ENCODE measurements at places on chromosomes 3 and 15.
A peak's percentile ranks its signal among the peaks of the same experiment; 100 is the strongest.

DNA sequence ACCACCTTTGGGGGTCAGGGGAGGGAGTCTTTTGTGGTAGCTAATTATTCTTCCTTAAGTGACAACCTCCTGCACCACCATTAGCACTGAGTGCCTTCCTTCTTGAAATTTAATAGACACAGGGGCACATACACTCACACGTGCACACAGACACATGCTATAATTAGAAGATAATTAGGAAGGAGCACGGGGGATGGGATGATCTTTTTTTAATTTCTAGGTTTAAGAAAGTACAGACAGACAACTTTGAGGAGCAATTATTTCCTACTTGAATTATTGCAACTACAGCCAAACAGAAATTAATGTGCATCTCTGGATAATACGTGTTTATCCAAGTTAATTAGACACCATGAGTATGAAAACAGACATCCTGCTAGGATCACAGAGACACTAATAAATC is 44.8 kb upstream of the GUCA1C start:
- DNase-seq = no peak

DNA sequence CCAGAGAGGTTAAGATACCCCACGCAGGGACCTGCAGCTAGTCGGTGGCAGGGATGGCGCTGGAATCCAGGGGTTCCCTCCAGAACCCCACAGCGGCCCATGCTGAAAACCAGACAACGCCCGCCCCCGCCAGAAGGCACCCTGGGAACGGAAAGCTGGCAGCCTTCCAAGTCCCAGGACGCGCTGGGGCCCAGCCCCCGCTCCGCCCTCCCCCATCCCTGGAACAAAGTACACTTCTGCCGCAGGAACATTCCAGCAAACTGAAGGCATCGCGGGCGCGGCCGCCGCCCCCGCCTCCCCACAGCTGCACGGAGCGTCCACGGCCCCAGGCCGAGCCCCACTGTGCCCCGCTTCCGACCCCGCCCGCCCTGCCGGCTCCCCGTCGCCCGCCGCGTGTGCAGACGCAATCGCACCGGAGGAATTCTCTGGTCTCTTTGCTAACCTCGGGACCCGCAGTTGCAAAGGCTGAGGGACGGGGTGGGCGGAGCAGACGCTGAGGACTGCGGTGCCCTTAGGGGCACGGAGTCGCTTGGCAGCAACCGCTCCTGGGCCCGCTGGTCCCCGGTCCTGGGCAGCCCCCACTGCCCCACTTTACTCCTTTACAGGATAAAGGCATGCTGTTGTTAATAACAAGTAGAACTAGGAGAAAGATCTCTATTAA is 44.8 kb upstream of the RNU6-1 start:
- peak; percentile 8 for DNase-seq

DNA sequence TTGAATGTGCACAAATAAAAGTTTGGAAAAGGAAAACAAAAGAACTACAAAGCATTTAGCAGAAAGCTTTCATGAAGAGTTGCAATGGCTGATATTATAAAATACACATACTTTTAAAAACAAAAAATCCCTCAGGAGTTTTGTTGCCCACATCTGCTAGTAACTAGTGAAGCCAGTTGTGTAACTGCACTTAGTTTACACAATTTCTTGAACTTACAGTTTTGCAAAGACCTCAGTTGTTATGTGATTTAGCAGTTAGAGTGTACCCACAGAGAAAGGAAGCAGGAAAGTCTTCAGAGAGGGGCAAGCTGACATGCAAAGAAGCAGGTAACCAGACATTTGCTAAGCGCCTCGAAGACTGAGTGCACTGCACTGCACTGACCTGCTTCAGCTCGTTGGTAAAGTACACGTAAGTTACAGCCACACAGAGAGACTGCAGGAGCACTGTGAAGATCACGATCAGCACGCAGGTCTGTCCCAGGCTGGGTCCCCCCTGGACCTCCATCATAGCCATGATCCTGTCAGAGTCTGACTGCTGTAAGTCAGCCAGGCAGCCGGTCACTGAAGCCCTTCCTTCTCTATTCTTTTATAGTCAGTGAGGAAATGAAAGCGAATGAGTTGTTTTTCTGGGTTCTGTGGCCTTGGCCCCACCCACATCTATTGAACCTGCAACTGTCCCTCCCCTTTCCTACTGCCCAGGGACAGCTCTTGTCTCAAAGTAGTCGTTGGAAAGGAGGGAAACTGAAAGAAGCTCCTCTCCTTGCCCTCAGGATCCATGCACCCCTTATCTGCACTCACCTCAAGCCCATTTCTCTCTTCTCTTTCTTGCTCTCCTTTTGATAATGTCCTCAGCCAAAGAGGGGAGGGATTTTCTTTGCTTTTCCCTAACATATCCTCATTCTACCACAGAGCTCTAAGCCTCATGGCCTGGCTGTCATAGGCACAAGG is at the start of gene TNFSF10:
TNFSF10 (minus strand) TSS at position 560 of the 948 bp plus-strand sequence; CDS start at position 514, 46 bp downstream.
- DNase-seq = no peak

DNA sequence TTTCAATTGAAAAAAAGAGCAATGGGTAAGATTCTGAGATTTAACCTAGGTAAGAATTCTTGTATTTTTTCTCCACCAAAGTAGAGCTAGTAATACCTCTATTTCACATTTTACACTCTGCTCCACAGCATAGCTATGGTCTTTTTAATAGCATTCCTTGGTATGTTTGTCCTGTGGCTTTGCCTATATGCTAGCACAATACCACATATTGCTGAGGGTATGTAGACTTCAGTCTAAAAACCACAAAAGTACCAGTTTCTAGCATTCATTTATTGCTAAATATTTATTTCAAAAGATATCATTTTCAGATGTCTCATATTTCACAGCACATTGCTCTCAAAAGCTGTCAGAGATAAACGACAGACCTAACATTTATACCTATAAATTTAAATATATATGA is 18.2 kb upstream of the EOGT start:
- no peak for DNase-seq

DNA sequence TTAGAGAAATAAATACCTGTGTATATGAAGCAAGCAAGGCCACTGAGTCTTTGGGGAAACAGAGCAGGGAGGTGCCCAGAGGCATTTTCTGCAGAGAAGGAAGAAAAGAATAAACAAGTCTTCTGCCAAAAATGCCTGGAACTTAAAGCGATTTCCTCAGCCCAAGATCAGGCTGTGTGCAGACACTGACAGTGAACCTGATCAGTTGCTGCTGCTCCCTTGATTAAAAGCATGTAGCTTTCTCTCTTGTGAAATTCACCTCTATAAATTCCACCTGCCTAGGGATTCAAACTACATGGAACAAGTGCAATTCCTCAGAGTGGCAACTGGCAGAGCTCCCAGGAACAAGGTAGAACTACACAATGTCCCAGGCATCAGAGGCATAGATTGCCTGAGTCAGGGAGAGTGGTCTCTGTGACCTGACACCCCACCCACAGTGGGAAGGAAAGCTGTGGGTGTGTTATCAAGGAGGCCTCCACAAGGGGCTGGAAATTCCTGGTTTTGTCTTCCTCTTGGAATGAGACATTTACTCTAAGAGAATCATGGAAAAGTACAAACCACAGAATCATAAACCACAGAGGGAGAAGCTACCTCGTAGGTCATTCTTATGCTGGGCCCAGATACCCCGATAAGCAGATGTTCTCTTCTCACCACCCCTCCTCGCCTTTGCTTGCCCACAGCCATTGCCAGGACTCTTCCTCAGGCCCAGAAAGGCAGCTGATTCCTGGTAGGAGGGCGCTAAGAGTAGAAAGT is 1.8 kb upstream of the ZBTB38 start:
- no peak for DNase-seq

DNA sequence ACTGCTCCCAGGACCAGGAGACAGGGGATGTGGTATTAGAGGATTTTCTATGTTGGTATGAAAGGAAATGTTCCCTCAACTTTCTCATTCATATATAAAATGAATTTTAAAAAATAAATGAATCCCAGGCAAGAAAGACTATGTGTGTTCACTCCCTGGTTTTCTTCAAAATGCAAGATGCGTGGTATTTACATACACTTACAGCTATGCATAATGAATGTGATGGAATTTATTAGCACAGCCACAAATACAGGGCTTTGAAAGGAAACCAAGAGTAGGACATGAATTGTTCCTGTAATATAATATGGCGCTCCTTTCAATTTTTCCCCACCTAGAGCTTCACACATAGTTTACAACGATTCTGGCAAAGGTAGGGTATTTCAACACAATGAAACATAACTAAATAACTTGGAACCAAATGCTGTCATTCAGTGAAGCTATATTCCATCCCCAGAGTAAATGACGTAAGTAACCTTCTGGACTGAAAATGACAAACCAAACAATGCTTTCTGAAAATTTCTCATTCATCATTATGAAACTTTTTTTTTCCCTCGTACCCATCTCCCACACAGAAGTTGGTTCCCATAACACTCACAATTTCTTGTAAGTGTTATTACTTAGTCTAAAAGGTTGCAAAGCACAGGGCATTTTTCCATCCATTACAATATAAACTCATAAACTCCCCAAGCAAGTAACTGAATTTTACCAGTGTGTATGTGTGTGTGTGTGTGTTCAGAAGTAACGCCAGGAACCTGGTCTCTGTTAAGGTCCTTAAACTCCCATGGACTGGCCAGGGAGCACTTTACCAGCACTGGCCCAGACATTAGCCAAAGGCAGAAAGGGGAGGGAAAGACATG is 41.8 kb downstream of the CBLB start:
- DNase-seq = no peak

DNA sequence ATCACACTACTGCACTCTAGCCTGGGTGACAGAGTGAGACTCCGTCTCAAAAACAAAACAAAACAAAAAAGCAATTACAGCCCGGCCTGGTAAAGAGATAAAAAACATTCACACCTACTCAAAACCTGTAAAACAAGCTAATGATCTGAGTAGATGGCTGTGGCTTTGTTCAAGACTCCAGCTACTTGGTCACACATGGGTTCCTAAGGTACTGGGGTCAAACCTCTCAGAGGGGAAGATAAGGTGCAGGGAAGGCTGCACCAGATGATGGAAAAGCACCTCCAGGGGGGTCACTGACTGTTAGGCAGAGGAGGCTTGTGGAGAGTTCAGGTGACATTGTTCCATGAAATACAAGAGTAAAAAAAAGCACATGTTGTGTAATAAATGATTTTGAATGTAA is 450.2 kb upstream of the WNT5A start:
- DNase-seq = no peak

DNA sequence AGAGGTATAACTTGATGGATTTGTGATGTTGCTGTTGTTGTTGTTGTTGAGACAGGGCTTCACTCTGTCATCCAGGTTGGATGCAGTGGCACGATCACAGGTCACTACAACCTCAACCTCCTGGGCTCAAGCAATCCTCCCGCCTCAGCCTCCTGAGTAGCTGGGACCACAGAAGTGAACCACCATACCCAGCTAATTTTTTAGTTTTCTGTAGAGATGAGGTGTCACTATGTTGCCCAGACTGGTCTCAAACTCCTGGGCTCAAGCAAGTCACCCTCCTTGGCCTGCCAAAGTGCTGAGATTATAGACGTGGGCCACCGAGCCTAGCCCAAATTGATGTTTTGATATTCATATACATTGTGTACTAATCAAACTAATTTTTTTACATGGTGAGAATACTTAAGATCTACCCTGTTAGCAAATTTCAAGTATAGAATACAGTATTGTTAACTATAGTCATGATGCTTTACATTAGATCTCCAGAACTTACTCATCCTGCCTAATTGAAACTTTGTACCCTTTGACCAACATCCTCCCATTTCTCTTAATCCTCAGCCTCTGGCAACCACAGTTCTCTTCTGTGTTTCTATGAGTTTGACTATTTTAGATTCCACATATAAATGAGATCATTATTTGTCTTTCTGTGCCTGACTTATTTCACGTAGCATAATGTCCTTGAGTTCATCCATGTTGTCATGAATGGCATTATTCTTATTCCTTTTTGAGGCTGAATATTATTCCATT is 23.2 kb downstream of the LMCD1 start:
- DNase-seq = no peak

GRCh38 chr15:41936649-41937567 is 35.4 kb downstream of the EHD4 start:
- no peak for DNase-seq

GRCh38 chr3:16089521-16089920 is 85.0 kb upstream of the GALNT15 start:
- no peak for DNase-seq

Measured in NCI-H1092 treated with DMSO at 0.1 percent for 48 hours (cell line).